Cerebellum (tissue), 4 donors: ENCODE measurements at places on chromosomes 6 and 20.

GRCh38 chr6:166466178-166467122 is 83.7 kb upstream of the MPC1 start:
- DNase-seq = peak; percentile 26

DNA sequence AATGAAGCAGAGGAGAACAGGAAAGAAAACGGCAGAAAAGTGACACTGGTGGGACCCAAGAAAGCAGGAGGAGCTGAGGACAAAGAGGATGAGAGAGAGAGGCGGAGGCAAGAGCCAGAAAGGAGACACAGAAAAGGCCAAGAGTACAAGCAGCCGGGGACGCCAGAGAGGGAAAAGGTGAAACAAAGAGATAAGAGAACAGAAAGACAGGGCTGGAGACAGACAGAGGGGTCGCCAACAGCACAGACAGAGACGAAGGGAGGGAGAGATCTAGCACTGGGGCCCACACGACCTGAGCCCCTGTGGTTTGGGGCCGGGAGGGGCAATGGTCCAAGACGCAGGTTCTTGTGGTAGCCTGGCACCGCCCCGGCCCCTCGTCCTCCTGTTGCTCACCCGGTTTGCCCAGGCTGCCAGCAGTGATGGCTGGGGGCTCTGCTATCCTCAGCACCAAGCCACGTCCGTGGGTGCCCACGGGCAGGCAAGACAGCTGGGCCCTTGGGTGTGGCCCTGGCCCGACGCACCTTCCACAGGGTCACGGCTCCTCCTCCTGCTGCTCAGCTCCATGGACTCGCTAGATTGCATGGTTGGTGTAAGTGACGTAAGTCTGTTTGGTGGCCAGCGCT is 123.5 kb downstream of the GRM4 start:
- no peak for DNase-seq

GRCh38 chr6:150739711-150740349 is 125.7 kb upstream of the MTHFD1L start:
- DNase-seq = no peak

- DNase-seq = no peak
Measured at GRCh38 chr20:56437196-56437960, 25.3 kb downstream of the CASS4 start.

DNA sequence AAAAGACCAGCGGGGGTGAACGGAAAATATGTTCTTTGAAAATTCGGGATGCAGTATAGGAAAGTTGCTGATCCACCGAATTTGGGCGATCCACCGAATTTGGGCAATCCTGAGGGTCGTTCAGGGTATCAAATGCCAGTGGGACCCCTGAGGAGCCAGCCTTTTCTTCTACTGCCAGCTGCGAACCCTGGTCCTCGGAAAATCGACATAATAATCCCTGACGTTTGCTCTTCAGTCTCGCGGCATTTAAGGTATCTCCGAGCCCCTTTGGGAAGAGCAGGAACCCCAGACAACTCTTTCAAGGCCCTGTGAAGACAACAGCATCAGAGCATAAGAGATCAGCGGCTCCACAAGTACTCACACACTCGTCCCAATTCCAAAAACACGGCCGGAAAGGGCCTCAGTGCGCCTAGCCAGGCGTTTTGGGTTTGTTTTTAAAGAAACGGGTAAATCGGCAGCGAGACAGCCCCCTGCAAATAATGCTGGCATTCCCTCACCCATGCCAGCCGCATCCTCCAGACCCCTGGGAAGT is 1.0 kb downstream of the SIM1 start:
- no peak for DNase-seq

GRCh38 chr20:33386673-33387072 is 14.6 kb downstream of the CDK5RAP1 start:
- no peak for DNase-seq

- no peak for DNase-seq
Measured at GRCh38 chr6:18329776-18330175, 57.4 kb upstream of the RNF144B start.

DNA sequence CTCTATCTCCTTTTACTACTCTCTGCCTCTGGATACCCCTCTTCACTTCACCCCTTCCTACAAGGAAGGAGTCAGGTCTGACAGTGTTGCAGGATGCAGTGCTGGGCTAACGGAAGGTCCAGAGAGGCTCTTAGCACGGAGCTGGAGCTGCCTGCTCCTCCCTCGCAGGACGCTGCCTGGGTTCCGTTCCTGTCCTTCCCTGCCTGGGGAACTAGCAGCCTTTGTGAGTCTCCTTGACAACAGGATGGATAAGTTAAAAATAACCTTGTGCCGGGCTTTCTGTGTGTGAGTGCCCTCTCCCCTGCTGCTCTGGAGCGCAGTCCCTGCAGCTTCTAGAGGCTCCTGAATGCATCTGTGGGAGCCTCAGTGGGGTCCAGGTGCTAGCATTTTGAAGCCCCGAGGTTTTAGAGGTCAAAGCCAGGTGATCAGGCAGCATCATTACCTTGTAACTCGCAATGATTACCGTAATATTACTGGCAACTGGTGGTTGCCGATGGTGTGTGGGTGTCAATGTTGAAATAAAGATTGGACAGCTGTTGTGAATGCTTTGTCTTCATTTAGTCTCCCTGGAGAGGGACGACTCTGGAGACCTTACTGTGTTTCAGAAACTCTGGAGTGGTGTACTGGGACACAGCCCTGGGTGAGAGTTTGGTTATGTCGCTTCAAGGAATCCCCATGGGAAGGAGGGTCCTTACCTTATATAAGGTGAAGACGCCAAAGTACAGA is 44.4 kb downstream of the CDS2 start:
- DNase-seq = peak; percentile 80

GRCh38 chr6:136146130-136146529 is 104.0 kb downstream of the MTFR2 start:
- DNase-seq = no peak
